ENCODE measurements at places on chromosomes 1 and 21.

GRCh38 chr1:1305300-1306069 lies 2.2 kb downstream of the ACAP3 start:
- peak; percentile 67 for DNase-seq

- DNase-seq = no peak
These were observed 85.9 kb upstream of the ADAM30 start for GRCh38 chr1:119981986-119982815.

- peak; percentile 47 for DNase-seq
These were observed 273.8 kb downstream of the KCNJ6 start for GRCh38 chr21:37642493-37642892.

- DNase-seq = peak; percentile 86
These were observed 27.6 kb downstream of the SKI start for GRCh38 chr1:2255420-2256369.

DNA sequence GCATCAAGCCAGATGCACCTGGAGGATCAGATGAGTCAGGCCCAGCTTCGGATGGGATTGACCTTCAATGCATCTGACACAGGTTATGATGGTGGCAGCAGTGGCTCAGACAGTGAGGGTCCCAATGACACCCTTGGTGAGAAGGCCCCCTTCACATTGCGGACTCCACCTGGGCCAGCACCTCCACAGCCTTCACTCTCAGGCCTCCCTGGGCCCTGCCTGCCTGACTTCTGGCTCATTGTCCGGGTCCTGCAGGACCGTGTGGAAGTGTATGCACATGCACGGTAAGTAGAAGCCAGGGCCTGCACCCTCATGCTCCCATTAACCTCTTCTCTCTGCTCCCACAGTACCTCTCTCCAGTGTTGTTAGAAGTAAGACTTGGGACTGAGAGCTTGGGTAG lies 20.8 kb downstream of the HYI start:
- no peak for DNase-seq

DNA sequence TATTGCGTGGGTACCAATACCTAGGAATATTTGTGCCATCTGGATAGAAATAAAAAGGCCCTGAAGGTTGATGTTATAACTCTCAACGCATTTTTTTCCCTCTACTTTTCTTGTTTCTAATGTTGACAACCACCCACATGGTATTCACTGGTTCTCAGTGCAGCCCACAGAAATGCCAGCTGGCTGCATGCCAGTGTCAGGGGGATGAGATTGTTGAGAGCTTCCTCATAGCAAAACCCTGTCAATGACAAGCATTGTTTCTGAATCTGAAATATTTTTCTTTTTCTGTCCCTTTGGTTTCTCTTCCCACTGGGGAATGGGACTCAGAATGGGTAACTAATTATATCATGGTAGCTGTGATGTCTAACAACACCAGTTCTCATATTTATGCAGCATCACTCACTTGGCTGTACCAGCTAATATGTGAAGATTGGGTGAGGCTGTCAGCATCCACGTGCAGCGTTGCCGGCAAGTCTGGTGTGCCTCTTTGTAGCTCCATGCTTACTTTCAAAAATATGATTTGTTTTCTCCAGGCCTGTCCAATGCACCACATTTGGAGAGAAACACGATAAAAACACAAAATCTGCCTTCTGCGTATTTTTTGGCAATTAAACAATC lies 284.6 kb downstream of the PTBP2 start:
- no peak for DNase-seq

GRCh38 chr1:54996359-54996868 lies 2.3 kb upstream of the BSND start:
- peak; percentile 92 for DNase-seq

- no peak for DNase-seq
These were observed 25.5 kb upstream of the GTF2B start for GRCh38 chr1:88916883-88917282.

DNA sequence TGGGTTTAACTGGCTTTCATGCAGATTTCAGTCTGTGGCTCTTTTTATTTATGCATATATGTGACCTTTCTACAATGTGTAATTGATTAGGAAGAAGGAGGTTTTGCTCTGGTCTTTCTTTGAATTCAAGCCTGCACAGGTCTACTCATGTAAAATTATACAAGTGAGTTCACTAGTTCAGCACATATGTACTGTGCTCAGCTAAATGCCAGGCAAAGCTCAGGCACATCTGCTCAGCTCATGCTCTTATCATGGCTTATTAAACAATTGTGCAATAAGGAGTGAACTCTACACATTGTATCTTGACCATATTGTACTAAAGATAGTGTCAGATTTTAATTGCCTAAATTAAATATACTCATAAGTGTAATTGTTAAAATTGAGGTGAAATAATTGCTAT lies 378.4 kb downstream of the ADGRL2 start:
- DNase-seq = no peak

- DNase-seq = no peak
These were observed 479.0 kb downstream of the SIPA1L2 start for GRCh38 chr1:232150770-232151548.

- no peak for DNase-seq
These were observed 85.0 kb downstream of the EPS15 start for GRCh38 chr1:51433972-51434510.

GRCh38 chr1:212119863-212120262 lies 84.3 kb downstream of the DTL start:
- DNase-seq = no peak

DNA sequence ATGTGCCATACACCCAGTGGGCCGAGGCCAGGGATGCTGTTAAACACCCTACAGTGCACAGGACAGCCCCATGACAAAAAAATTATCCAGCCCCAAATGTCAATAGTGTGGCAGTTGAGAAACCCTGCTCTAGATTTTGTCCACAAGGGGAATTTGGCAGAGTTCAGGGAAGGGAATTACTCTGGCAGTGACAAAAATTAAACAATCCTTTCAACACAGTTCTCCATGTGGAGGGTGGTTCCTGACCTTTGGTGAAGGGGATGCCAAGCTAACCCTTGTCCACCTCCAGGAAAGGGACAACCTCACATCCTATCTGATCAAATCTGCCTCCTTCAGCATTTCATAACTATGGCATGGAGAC lies 28.4 kb upstream of the CD84 start:
- DNase-seq = no peak

GRCh38 chr1:226419284-226420029 lies 11.6 kb upstream of the PARP1 start:
- no peak for DNase-seq

DNA sequence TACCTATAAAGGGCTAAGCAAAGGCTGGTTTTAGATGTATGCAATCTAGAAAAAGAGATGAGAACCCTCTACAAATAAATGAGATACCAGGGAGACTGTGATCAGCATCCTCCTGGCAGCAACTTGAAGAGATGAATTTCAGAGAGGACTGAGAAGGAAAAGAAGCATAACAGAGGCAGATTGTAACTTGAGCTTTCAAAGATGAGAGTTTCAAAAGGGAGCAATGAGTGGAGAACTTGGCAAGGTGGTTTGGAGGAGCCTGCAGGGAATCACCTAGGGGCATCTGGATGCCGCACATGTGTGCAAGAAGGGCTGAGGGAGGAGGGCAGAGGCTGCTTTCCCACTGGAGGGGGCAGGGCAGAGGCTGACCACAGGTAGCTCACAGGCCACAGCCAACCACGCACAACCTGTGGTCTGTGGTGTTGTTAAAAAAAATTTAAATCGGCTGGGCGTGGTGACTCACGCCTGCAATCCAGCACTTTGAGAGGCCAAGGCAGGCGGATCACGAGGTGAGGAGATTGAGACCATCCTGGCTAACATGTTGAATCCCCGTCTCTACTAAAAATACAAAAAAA lies 50.2 kb downstream of the PCNX2 start:
- no peak for DNase-seq

DNA sequence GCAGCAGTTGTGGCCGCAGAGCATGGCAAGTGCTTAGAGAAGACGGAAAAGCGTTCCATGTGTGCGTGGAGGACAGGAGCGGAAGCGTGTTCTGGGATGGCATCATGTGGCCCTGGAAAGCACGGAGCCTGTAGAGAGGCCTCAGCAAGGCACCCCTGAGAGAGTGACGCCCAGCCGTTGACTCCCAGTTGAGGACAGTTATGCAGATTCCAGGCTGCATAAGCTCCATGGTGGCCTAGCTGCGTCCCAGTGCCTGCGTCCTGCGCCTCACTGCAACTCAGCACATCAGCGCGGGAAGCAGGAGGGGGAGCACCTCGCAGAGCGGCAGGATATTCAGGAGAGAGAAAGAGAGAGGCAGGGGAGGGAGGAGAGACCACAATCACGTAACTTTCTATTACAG lies 49.0 kb upstream of the TTC34 start:
- DNase-seq = no peak

DNA sequence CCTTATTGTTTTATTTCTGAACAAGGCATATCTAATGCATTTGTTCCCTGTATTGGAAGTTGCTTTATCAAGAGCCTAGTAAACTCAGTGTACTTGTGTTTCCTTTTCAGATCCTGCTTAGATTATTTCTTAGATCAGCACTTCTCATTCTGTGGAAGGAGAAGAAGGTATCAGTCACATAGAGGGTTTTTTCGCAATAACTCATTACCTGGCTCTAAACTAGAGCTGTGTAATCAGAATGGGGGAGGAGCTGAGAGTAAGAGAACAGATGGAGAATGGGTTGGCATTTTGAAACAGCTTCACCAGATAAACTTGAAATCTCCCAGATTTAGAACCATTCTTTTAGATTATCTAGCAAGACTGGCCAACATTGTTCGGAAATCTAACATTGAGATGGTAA lies 11.0 kb downstream of the AHCYL1 start:
- no peak for DNase-seq

All from activated CD4-positive, alpha-beta T cell treated with anti-CD3 and anti-CD28 coated beads, Interleukin-2, Interleukin-6, amounts not matched to agents 100 ng/mL and 50 ng/mL, durations not matched to agents 16 hours and 8 hours (primary cell).